NCI-H510A (cell line): ENCODE measurements at places on chromosomes 7 and 10.

DNA sequence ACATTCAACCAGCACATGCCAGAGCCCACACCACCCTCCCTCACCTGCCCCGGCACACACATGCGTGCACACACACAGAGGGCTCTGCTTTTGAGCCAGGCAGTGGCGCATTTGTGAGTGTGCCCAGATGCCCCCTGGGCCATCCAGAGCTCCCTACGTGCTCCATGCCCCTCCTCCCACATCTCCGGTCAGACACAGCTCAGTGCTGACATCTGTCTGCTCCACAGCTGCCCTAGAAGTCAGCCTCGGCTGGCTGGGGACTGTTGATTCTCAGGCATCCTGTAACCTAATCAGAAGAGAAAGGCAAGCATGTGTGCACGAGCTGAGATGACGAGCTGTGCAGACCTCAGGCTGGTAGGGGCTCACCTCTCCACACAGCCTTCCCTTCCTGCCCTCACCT, 135.1 kb downstream of the ZMIZ1 start:
- DNase-seq: no peak

- DNase-seq: no peak
Observed at GRCh38 chr7:157787275-157787701, 450.5 kb downstream of the DNAJB6 start.

DNA sequence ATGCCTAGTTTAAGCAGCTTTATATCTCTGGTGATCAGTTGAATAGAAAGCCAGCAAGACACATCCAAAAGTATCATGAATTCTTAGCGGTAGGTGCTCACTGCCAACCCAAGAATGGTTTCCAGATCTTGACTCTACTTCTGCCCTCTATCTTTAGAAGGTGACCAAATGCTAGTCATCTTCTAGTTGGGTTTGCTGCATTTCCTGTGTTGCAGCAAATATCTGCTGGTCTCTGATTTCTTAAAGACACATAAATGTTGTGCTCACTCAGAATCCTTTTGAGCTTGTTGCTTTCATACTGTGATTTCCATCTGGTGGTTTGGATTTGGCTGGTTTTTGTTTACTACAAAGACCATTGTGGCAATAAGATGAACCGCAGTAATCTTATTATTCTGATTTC, 2.2 kb downstream of the CDC123 start:
- DNase-seq: no peak

DNA sequence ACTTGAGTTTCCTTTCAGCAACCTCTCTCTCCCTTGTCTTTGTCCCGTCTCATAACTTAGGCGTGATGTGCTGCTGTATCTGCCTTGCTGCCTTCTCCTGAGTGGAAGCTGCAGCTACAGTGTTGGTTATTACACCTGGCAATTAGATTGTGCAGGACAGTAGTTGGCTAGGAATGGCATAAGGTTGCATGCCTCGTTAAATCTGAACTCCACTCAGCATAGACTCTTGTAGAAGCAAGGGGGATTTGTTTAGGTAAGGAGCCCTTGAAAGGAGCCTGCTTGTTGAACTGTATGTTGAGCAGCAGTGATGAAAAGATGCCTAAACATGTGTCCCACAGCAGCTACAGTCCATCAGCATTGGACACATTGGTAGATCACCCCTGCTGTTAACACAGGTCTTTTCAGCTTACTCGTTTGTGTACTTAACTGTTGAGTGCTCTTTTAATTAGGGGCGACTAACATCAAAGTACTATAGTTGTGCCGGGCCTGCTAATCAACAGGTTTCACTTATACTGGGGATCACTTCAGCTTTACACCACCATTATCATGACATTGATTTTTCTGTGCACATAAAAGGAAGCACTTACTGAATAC, 225.0 kb downstream of the AUTS2 start:
- DNase-seq: peak; percentile 78

DNA sequence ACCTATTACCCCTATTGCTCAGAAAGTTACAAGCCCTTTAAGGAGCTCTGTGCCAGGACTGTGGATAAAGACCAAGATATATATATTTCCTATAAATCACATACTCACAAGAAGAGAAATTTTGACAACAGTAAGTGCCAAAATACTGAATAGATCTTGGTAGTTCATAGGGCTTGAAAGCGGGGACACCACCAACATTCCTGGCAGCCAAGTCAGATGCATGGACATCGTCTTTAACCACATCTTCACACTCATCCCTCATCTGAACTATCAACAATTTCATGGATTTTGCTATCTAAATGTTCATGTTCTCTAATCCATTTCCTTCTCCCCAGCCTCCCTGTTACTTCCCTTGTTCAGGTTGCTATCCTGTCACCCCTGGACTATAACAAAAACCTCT, 67.5 kb upstream of the LRRC17 start:
- DNase-seq: no peak

GRCh38 chr10:128087884-128088709, 38.1 kb downstream of the MKI67 start:
- no peak for DNase-seq

DNA sequence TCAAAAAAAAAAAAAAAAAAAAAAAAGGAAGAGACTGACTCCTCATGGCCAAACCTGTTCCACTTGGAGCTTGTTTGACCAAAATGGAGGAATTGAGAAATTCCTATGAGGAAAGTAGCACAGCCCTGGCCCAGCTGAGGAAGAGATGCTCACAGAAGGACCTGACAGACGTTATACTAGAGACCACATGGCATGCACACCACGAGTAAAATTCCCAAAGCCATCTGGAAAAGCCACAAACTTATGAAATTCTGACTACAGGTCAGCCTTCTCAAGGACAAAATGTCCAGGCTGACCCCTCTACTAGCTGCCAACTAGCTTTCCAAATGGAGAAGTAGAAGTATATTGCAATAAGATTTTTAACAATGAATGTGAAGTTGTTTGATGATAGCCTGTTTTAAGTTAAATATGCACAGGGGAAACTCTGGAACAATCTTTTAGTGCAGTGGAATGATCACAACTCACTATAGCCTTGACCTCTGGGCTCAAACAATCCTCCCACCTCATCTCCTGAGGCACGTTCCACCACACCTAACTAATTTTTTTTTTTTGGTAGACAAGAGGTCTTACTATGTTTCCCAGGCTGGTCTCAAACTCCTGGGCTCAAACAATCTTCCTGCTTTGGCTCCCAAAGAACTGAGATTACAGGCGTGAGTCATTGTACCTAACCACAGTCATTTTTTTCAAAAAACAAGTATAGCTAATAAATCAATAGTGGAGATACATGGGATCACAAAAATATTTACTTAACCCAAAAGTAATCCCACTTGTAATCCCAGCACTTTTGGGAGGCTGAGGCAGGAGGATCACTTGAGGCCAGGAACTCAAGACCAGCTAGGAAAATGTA, 75.7 kb downstream of the AKR1D1 start:
- DNase-seq: no peak

GRCh38 chr7:20797462-20798080, 10.9 kb upstream of the SP8 start:
- DNase-seq: peak; percentile 66

GRCh38 chr7:69162931-69163670, 435.2 kb upstream of the AUTS2 start:
- DNase-seq: no peak

DNA sequence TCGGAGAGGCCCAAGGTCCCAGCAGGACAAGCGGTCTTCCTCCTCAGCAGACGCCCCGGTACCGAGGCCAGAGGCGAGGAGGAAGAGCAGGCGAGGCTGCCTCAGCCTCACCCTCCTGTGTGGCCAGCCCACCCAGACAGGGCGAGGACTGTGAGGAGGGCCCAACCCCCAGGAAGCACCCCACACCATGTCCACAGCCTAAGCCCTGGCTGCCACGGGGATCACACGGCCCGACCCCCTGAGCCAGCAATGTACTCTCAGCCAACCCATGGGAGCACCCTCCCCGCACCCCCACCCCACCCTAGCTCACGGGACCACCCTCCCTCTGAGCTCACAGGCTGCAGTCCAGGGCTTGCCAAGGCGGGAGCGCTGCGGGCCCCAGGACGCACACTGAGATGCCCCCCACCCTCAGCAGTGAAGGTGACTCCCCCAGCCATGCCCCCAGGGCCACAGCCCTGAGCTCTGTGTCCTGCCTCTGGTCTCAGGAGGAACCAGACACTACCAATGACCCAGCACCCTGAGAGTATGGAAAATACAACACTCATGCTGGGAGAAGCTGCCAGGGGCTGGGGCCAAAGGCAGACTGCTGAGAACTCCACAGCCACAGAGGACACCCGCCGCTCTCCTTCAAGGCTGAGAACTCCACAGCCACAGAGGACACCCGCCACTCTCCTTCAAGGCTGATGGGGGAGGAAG, 93.6 kb downstream of the MAD1L1 start:
- no peak for DNase-seq

DNA sequence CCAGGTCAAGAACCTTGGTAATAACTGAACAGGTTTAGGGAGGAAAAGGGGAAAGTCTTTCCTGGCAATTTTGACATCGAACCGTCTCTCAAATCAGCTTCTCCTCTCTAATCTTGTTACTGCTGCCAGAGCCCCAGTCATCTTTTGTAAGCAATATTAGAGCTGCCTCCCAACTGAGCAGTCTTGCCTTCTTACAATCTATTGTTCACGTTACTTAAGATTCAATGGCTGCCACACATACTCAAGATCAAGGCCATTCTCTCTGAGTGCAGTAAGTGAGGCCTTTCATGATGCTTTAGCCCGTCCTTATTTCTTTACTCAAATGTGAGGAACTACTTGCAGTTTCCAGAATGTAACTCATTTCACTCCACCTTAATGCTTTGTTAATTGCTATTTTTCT, 12.4 kb downstream of the NET1 start:
- DNase-seq: no peak

DNA sequence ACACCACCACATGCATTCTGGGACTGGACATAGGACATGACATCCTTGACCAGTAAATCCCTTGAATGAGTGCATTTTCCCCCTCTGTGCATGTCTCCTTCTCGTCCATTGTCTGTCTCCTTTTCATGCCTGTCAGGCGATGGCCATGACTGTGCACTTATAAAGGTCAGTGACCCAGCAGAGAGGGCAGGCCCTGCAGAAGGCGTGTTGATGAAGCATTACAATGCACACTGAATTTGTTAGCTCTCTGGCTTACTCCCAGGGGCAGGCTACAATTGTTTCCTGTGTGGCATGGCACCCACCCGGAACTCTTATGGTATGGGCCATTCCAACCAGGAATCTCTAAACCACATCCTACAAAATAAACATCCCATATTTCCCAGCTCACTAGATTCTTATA, 71.1 kb downstream of the SAMD9 start:
- no peak for DNase-seq
